ENCODE measurements at places on chromosomes 5 and 9. TPM values are rescaled to one million over a fixed set of nuclear protein-coding genes. Genes with fewer than 3 reads are reported as not detected.
A peak's percentile ranks its signal among the peaks of the same experiment; 100 is the strongest.

- DNase-seq = no peak
Observed at GRCh38 chr5:92841604-92842155, 739.3 kb downstream of the NR2F1-AS1 start.

The WNT8A gene
- not detected for total RNA-seq

- no peak for DNase-seq
Observed at GRCh38 chr5:142046191-142046590, 33.4 kb upstream of the GNPDA1 start.

The ANKRD31 gene
- total RNA-seq = 0.26 TPM

The OSTF1 gene
- total RNA-seq = 49.9 TPM

DNA sequence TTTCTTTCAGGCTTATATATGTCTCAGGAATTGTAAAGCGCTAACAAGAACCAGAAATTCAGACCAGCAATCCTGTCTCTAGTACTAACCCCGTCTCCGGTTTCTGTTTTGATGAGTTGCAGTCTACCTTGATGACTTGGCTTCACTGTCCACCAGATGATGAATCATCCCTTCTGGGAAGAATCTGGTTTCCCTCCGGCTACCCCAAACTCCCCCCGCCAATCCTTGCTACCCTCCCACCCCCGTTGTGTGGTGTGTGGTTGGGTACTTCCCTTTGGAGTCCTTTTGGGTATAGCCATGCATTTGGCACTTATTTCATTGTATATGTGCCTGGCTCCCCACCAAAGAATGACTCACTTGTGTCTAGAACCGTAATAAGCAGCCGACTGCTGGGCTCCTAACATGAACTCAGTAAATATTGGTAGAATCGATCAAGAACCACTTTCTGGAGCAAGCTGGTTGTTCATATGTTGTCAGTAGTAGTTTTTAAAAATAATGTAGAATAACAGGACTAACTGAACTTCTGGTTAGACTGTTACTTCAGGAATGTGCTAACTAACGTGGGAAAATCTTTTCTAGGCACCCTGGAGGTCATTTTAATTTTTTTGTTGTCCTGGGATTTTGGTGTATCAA, 8.3 kb upstream of the TGFBI start:
- DNase-seq = peak; percentile 96

The CD72 gene
- total RNA-seq = 1.0 TPM

- peak; percentile 63 for DNase-seq
Observed at GRCh38 chr9:121285835-121286687, 18.1 kb downstream of the GSN start.

The ENTREP1 gene
- under 0.01 TPM for total RNA-seq

DNA sequence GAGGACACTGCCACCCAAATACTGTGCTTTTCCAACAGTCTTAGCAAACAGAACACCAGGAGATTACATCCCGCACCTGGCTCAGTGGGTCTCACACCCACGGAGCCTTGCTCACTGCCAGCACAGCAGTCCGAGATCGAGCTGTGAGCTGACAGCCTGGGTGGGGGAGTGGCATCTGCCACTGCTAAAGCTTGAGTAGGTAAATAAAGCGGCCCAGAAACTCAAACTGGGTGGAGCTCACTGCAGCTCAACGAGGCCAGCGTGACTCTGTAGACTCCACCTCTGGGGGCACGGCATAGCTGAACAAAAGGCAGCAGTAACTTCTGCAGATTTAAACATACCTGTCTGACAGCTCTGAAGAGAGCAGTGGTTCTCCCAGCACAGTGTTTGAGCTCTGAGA, 28.8 kb downstream of the EPB41L4A start:
- DNase-seq = no peak

- DNase-seq = no peak
Observed at GRCh38 chr5:2801577-2802525, 50.4 kb upstream of the IRX2 start.

The FOXD4L4 gene
- total RNA-seq = 0.26 TPM

DNA sequence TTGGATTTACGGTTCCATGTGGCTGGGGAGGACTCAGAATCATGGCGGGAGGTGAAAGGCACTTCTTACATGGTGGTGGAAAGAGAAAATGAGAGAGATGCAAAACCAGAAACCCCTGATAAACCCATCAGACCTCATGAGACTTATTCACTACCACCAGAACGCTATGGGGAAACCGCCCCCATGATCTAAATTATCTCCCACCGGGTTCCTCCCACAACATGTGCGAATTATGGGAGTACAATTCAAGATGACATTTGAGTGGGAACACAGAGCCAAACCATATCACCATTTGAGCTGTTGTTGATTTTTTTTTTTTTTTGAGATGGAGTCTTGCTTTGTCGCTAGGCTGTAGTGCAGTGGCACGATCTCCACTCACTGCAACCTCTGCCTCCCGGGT, 16.5 kb downstream of the DAB2IP start:
- DNase-seq = no peak

- peak; percentile 97 for DNase-seq
Observed at GRCh38 chr5:135208903-135209721, 175.1 kb upstream of the PITX1 start.

The ODF2 gene
- 17.7 TPM for total RNA-seq

GRCh38 chr9:126173929-126174328, 152.7 kb upstream of the MVB12B start:
- no peak for DNase-seq

- peak; percentile 53 for DNase-seq
Observed at GRCh38 chr5:160159991-160160792, 40.9 kb upstream of the PWWP2A start.

DNA sequence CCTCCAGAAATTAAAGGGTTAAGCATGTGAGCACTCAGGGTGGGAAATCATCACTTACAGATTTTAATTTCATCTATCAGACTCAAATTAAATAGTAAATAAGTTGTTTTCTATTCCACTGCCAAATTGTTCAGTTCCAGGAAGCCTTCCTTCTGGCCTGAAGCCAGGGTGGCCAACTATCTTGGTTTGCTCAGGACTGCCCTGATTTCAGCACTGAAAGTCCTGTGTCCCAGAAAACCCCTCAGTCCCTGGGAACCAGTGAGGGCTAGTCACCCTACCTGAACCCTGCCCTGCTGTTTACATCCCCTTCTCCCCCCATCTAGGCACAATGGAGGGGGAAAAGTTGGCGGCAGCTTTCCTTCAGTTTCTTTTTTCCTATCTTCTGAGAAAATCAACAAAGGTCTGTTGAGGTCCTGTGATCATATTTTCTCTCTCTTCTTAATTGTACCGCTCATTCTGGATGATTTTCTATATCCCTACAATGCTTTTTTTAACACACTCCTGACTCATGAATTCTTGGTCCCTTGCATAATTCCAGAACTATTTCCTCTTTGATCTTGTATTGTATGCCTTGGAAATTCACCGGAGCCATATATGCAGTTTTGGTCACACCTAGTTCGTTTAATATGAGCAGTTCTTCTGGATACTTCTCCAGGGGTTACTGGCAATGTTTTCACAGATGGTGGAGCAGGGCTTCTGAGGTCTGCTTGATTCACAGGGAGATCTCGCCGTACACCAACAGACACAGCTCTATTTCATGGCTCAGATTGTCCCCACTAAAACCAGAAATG, 103.8 kb downstream of the MAP1B start:
- DNase-seq = peak; percentile 94

The NPM1 gene
- total RNA-seq = 1,412 TPM

The SLC36A2 gene
- not detected for total RNA-seq

The LOX gene
- total RNA-seq = 33.4 TPM

DNA sequence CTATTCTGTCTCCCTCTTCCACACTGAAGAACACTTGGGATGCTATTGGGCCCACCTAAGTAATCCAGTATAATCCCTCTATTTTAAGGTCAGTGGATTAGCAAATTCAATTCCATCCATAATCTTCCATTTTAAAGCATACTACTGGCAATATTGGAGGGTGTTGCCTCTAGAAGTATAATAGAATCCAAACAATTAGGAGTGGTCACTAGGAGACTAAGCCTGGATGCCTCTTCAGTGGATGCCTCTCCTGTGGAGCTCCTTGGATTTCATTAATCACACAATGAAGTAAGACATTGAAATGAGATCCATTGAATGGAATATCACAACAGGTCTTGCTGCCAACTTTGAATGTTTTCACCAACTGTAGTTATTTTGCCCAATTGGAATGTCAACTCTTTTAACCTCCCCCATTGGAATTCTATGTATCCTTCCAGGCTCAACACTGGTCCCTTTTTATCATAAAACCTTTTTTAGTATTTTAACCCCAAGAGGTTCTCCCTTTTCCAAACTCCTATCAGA, 311.6 kb downstream of the PLK2 start:
- DNase-seq = no peak

- peak; percentile 29 for DNase-seq
Observed at GRCh38 chr5:29197631-29198454, 1995.6 kb upstream of the CDH6 start.

DNA sequence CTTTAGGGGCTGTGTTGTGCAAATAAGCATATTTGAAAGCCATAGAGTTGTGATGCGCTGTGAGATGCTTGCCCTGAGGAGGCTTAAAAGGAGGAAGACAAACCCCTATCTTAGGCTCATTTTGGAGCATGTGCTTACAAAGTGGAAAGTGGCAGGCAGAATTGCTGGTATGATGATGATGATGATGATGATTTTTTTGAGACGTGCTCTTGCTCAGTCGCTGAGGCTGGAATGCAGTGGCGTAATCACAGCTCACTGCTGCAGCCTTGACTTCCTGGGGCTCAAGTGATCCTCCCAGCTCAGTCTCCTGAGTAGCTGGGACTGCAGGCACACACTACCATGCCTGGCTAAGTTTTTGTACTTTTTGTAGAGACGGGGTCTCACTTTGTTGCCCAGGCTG, 1.7 kb downstream of the CNOT8 start:
- DNase-seq = peak; percentile 63

DNA sequence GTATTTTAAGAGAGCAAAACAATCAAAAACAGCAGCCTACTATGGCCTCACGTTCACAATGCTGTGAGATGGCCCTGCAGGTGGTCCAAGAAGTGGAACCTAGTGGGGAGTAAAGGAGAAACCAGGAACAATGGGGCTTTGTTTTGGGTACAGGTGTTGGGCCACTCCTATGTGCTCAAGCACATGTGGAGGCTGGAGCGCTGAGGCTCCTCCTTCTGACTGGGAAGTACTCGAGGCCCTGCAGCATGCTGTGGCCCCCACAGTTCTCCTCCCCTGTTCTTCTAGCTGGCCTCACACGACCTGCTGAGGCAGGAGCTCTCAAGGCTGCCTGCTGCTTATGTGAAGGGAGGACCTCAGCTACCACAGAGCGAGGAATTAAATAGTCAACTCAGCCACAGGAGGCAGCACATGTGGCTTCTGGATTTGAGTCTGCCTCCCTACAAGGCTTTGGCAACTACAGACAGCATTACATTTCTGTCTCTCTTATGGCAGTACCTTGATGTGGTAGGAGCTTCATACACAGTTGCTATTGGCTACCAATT, 482.3 kb downstream of the SPOCK1 start:
- DNase-seq = no peak

DNA sequence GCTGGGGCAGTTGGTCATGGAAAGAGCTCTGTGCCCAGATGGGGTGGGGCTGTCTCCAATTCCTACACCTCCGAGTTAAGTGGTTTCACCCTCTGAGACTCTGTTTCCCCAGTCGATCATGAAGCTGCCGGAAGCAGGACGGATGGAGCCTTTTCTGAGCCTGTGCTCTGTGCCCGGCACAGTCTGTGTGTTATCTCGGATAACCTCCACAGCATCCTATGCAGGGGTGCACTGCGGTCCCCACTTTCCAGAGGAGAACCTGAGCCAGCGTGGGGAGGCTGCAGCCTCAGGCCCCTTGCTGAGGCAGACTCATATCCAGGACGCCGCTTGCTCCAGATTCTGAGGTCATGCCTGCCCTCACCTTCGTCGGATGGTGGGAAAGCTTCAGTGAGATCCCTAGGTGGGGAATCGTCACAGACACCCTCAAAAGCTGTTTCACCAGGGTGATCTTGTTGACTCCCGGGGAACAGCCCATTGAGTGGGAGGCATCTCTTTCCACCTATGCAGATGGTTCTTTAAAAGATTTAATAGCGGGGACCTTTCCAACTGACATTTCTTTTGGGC, 6.9 kb upstream of the COL5A1 start:
- DNase-seq = no peak

- no peak for DNase-seq
Observed at GRCh38 chr5:138252944-138253343, 21.5 kb downstream of the GFRA3 start.

DNA sequence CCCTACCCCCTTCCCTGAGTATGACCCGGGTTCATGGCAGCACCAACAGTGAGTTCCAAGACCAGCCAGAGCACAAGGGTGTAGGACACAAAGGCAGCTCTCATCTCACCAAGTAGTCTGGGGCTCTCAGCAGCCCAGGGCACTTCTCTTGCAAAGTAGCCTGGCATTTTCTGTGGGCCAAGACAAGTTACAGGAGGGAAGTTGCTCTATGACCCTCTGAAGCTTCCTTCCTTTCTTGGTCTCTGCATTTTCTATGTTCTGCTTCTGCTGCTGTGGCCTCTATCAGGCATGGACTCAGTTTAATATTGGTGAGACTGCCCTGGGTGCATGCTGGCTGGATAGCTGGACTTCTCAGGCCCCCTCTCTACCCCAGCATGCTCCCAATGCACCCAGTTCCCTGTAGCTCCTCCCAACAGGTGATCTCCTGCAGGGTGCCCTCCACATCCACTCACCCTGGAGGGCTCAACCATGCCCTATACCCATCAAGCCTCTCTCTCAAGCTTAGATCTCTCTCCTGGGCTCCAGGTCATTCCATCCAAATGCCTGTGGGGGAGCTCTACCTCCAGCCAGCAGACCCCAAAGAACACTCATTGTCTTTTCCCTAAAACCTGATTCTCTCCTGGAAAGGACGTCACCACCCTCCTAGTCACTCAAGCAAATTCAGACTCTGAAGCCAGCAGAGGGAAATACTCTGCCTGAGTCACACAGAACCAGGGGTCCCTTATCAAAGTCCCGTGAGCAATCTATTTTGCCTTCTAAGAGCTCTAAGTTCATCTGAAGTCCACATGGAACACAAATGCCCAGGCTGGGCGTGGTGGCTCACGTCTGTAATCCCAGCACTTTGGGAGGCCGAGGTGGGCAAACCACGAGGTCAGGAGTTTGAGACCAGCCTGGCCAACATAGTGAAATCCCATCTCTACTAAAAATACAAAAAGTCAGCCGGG, 13.8 kb downstream of the TBC1D2 start:
- DNase-seq = no peak

DNA sequence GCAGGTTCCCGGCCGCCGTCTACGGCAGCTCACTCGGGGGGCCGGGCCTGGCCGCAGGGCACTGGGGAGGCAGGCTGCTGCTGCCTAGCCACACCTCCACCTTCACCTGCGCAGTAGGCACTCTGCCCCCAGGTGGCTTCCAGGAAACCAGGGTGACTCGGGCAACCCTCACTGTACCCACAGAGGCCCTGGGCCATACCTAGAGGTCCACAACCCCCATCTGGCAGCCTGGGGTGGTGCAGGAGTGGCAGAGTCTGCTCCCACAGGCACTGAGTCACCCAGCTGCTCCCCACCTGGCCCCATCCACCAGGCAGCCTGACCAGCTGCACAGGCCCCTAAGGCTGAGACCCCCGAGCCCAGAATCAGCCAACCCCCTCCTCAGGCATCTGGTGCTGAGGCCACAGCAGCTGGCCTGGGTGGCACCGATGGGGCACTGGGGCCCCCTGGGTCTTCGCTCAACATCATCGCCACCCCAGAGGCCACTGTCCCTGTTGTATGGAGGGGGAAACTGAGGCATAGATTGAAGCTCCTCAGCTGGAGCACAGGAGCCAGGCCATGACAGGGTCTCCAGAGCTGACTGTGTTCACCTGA, 70.2 kb downstream of the KCNT1 start:
- no peak for DNase-seq

- DNase-seq = no peak
Observed at GRCh38 chr9:19759066-19759465, 29.8 kb downstream of the SLC24A2 start.

The MLLT3 gene
- total RNA-seq = 43.8 TPM

The PCA3 gene
- total RNA-seq = not detected
